ENCODE measurements at places on chromosomes 16 and 17.

DNA sequence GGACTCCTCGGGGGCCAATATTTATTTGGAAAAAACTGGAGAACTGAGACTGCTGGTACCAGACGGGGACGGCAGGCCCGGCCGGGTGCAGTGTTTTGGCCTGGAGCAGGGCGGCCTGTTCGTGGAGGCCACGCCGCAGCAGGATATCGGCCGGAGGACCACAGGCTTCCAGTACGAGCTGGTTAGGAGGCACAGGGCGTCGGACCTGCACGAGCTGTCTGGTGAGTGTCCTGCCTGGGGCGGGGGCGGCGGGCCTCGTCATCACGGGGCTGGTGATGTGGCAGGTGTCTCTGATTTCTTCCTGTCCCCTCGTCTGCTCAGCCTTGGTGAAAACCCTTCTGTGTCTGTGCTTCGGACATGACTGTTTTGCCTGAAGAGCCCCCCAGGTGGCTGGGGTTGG is 5.7 kb downstream of the METRNL start:
- DNase-seq, result no peak

DNA sequence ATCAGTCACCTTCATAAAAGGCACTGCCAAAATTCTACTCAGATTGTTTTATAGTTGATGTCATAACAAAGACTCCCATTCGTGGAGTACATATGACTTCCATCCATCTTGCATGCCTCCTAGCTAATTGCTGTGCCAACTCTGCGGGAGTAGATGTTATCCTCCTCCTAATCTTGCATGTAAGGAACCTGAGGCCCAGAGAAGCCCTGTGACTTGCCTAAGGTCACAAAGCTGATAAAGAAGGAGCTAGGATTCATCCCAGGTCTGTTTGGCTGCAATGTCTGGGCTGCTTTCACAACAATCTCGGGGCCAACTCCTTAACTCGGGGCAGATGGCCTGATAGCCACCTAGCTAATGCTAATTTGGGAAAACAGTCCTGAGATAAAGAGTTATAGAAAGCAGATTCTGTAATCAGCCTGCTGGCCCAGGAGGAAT is 87.3 kb downstream of the YPEL2 start:
- no peak for DNase-seq

GRCh38 chr16:57559072-57559790 is 16.8 kb downstream of the ADGRG5 start:
- DNase-seq, result no peak

- DNase-seq, result no peak
Observed at GRCh38 chr17:75959051-75959838, 18.4 kb upstream of the FBF1 start.

DNA sequence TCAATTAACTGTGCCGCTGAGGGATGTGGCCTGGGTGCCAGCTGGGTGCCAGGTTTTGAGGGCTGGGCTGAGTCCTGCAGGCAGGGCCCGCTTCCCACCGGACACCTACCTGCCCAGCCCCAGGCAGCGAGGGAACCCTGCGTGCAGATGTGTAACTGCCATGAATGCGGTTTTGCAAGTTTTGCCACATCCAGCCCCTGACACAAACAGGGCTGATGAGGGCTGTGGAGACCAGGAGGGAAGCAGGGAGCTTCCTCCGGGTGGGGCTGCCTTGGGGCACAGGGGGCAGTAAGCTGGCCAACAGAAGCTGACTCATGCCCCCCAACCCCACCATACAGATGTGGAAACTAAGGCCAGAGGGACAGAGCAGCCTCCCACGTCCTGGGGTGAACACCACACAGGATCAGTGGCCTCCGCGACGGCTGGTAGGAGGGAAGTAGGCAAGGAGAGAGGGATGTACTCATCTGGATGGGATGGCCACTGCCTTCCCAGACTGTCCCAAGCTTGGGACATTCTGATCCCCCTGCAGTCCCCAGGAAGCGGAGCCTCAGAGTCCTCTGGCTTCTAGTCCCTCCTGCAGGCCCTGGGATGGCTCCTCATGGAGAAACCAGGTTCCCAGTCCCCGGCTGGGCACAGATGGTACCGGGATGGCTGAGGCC is 1.6 kb downstream of the UBALD1 start:
- DNase-seq, result no peak

- peak; percentile 66 for DNase-seq
Observed at GRCh38 chr17:43832168-43832975, 574 bp downstream of the MPP3 start.

DNA sequence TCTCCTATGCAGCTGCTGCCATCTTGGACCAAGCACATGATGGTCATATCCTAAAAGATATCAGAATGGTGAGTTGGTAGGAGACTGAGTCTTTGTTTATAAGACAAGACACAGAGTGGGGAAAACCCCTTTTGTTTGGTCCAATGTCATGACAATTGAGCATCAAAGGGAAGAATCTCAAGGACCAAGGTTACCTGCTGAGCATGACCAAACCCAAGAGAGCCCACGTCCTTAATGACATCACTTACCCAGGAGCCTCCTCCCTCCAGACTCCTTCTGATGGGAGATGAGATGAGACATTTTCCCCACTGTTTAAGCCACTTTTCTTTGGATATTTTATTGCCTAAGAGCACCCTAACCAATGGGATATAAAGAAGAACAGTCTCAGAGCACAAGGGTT is 478.1 kb downstream of the NPIPA7 start:
- no peak for DNase-seq

DNA sequence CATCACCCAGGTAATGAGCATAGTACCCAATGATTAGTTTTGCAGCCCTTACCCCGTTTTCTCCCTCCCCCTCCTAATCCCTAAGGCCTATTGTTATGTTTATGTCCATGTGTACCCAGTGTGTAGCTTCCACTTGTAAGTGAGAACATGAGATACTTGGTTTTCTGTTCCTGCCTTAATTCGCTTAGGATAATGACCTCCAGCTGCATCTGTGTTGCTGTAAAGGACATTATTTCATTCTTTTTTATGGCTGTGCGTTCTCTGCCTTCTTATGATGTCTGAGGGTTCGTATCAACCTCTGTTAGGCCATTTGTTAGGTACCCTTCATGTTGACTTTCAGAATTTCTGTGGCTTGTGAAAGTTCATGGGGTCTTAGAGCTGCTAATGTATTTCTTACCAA is 31.0 kb downstream of the CTCF start:
- DNase-seq, result no peak

- no peak for DNase-seq
Observed at GRCh38 chr17:78230252-78230962, 1.0 kb upstream of the TMEM235 start.

DNA sequence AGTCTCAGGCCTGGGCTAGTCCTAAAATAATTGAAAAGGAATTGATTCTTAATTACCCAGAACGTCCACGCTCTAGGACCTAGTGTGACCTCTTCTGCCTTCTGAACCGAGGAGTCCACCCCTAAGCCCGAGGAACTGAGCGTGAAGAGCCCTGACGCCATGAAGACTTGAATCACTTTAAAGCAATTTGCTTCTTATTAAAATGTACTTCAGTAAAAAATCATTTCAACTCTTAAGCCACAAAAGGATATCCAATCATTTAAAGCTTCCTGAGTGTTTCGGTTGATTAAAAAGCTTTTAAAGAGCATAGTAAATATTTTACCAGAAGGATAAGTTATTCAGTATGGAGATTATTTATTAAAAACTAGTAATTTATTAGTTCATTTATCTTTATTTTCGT is 11.6 kb downstream of the HSBP1 start:
- no peak for DNase-seq

GRCh38 chr17:36884495-36885152 is 52.7 kb upstream of the LHX1 start:
- DNase-seq, result no peak

GRCh38 chr16:5354645-5355044 is 257.1 kb upstream of the EEF2KMT start:
- DNase-seq, result no peak

DNA sequence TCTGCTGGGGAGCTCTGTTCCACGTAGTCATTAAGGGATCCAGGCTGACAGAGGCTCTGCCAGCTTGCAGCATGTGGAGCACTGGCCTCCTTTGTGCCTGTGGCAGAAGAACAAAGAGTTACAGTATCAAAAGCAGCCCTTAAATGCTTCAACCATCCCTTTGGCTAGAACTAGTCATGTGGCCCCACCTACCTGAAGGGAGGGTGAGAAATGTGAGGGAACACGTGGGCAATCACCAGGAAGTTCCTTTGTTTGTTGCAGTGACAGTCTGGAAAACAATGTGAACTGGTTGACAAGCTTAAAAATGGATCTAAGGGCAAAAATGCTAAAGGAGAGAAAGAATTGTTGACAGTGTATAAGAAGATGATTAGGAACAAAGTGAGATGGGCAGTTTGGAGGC is 290.4 kb upstream of the HSBP1 start:
- DNase-seq, result no peak

GRCh38 chr16:9854675-9855074 is 327.6 kb downstream of the GRIN2A start:
- DNase-seq, result peak; percentile 88

DNA sequence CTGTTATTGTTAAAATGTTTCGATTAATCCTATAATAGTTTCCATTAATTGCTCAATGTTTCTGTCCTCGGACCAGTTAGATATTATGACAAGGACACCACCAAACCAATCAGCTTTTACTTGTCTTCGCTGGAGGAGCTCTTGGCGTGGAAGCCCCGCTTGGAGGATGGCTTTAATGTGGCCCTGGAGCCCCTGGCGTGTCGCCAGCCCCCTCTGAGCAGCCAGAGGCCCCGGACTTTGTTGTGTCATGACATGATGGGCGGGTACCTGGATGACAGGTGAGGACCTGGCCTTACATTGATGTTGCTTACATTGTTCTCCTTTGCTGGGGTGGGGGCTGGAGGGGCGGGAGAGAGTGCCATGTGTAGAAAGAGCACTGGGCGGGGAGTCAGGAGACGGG is 3.0 kb downstream of the ENGASE start:
- no peak for DNase-seq

- DNase-seq, result no peak
Observed at GRCh38 chr16:65468133-65468532, 346.3 kb upstream of the CDH11 start.

- no peak for DNase-seq
Observed at GRCh38 chr17:34832376-34832775, 128.9 kb downstream of the CCT6B start.

- no peak for DNase-seq
Observed at GRCh38 chr17:76701471-76701967, 9.2 kb downstream of the MXRA7 start.

DNA sequence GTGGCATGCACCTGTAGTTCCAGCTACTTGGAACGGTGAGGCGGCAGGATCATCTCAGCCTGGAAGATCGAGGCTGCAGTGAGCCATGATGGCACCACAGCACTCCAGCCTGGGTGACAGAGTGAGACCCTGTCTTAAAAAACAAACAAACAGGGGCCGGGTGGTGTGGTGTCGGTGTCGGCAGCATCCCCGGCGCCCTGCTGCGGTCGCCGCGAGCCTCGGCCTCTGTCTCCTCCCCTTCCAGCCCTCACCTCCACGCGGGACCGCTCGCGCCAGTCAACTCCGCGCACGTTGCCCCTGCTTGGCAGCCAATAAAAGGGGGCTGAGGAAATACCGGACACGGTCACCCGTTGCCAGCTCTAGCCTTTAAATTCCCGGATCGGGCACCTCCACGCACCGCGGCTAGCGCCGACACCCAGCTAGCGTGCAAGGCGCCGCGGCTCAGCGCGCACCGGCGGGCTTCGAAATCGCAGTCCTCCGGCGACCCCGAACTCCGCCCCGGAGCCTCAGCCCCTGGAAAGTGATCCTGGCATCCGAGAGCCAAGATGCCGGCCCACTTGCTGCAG is 204.7 kb downstream of the CDRT15L2 start:
- no peak for DNase-seq

DNA sequence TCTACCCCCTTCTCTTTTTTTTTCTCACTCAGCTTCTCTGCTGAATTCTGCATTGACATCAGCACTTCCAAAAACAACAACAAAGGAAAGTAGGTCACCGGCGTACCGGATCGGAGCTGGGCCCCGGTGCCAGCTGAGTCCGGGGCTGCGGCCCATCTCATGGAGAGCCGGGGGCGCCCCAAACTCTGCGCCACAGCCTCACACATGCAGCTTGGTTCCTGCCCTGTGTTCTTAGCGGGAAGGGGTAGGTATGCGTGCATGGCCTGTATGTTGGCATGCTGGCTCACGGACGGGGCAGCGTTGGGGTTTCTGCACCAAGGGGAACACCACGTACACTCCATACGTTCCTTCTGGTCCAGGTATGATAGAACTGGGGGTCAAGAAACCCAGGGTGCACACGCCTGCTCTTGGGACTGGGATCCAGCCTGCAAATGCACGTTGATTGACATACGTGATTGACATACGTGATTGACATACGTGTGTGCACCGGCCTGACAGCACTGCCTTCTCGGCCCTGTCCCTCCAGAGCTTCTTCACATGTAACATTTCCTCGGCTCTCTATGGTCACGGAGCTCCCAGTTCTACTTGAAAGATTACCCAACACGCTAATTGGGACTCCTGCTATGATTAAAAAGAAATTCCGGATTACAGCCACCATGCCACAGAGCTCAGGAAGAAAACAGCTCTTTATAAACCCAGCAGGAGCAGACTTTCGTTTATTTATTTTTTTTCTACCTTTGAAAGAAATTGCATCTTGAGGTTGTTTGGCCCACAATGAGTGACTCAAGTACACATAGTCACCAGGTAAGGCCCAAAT is 88.7 kb downstream of the RPA1 start:
- DNase-seq, result no peak

DNA sequence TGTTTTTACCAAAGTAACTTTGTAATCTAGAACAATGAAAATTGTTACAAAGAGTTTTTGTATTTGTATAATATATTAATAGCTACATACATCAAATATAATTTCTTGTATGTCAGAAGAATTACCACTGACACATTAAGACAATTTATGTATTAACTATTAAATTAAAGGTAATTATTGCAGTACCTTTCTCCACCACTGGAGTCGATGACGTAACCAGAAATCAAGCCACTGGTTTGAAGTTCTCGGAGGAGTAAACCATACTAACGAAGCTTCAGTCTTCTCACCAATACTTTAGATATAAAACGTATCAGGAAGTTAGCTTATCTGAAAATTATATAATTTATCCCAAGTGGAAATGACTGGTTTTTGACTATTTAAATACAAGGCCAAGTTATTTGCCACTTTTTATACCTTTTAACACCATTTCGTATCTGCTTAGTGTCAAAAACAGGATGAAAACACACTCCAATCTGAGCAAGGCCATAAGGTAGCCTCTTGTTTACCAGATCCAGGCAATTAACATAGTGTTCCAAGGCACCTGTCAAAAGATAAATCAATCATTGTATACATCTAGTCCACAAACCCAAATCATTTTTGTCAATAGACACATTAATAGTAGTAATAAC is 4.3 kb downstream of the POLG2 start:
- no peak for DNase-seq

DNA sequence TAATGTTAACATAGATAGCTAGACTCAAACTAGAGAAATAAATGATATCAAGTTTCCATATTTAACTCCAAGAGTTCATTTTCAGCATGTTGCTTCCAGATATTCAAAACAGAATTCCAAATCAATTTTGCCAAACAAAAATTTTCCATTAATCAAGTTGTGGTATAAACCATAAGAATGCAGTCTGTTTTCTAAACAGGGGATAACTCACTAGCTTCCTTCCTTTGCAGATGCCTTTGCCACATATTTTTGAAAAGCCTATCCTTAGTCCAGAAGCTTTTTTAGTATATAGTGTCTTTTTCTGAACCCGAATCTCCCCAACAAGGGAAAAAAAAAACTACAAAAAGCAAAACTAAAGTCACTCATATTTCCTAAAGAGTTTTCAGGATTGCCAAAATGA is 61.5 kb downstream of the HELZ start:
- no peak for DNase-seq

All from LHCN-M2 (cell line).